ENCODE measurements at places on chromosomes 3 and 15.
A peak's percentile ranks its signal among the peaks of the same experiment; 100 is the strongest.

DNA sequence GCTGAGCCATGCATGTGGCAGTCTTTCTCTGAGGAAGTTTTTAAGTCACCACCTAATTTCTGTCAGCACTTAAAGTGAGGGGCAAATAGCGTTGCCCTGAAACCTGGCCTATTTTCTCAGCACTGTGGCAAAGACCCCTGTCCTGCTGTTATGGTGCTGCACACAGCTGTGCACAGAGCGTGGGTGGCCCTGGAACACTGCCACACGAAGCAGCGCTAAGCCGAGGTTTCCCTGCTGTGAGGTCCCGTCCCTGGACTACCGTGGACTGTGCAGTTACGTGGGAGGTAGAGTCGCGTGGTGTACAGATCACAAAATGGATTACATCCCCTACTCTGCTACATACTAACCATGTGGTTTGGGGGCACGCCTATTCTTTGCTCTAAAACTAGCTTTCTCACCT, 101.6 kb upstream of the NR2E3 start:
- DNase-seq, result no peak

GRCh38 chr3:80087767-80088166, 320.0 kb upstream of the ROBO1 start:
- no peak for DNase-seq

GRCh38 chr3:40464339-40465110, 7.4 kb downstream of the RPL14 start:
- no peak for DNase-seq

DNA sequence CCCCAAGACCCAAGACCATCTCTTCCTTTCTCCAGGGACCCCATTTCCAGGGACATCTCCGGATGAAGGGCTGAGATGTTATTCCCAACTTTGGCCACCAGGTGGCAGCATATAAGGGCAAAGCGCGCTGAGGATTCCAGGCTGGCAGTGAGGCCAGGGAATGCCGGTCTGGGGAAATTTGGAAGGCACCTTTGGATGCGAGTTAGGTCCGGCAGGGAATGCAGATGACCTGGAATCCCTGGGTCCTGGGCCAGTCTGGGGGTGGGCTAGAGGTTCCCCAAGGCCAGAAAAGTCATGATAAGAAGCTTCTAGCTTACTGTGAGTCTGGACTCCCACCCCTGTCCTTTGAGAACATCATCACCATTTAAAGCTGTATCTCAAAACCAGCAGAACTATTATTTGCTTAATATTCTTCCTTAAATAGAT, 1.6 kb upstream of the CHST13 start:
- DNase-seq, result peak; percentile 89

GRCh38 chr3:160837394-160837980, 81.5 kb downstream of the PPM1L start:
- DNase-seq, result no peak

- DNase-seq, result no peak
These were observed 24.5 kb downstream of the TIGIT start for GRCh38 chr3:114318295-114318694.
